Transverse colon (tissue), 4 donors: ENCODE measurements at places on chromosomes 2 and 18. TPM values are rescaled to one million over a fixed set of nuclear protein-coding genes. Genes with fewer than 3 reads are reported as not detected.

The KCNJ13 gene
- not detected for total RNA-seq

The TMEM169 gene
- total RNA-seq, result 6.4 TPM

The CPLX4 gene
- total RNA-seq, result not detected

The UGT1A6 gene
- 16.1 TPM for total RNA-seq
